Esophagus muscularis mucosa (tissue), 4 donors: ENCODE measurements at places on chromosomes 6 and 20. TPM values are rescaled to one million over a fixed set of nuclear protein-coding genes. Genes with fewer than 3 reads are reported as not detected.

C6orf132 gene
- total RNA-seq = 1.6 TPM

PEDS1 gene
- 22.2 TPM for total RNA-seq

- DNase-seq = no peak
Measured at GRCh38 chr6:54595844-54596243, 250.7 kb upstream of the FAM83B start.

DNA sequence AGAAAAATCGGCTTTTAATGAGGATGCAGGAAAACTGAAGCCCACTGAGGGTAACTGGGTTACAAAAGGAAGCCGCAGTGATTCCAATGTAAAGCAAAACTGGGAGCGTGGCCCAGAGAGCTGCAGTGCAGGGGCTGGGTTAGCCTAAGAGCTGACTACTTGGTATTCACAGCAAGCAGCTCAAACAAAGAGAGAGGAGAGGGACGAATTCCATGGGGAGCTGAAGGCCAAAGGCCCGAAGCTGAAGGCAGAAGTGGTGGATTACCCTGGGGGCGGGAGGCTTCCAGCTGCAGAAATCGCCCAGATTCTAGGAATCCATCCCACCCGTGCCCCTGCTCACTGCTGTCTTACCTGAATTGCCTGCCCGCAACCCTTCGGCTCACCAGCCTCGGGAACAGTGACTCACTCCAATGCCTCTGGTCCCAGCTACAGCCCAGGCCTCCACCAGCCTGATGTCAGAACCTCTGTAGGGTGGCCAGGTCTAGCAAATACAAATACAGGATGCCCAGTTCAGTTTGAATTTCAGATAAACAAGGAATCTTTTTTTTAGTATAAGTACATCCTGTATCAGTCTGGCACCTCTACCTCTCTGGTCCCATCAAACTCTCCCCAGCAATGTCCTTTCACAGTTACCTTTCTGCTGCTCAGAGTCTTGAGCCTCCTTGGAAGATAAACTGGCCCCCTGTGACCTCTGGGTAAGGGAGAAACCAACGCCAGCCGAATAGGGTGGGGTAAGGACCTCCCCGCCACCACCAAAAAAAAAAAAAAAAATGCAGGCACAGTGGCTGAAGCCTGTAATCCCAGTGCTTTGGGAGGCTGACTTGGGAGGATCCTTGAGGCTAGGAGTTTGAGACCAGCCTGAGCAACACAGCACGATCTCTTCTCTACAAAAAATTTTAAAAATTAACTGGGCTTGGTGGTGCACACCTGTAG, 14.6 kb upstream of the ZMYND8 start:
- no peak for DNase-seq

DNA sequence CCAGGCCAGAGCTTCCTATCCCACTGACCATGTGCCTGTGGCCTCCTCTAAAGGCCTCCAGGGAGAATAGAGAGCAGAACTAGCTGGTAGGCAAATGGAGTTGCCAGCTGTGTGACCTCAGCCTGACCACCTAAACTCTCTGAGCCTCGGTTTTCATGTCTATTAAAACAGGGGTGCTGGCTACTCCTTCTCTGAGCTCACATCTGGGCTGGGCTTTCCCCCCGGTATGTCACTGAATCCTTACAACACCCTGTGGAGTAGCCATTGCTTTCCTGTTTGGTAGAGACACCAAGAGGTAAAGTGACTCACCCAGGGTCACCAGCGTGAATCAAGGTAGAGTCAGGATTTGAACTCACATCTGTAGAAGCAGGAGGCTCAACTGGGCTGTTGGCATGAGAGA, 132.1 kb downstream of the JPH2 start:
- no peak for DNase-seq

DNA sequence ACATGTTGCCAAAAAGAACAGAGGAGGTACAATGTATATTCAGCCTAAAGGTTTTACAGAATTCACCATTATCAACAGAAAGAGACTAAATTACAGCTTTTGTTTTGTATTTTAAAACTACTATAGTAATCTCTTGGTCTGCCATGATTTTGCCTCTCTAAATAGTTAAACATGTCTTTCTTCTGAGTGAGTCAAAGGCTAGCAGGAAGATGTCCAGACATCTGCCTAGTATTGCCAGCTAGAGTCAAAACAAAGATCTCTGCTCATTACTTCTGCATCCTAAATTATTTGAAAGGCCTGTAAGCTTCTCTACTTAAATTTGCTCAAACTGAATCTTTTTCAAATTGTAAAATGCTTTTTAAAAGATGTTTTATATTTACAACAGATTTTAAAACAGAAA, 8.8 kb downstream of the ASF1A start:
- no peak for DNase-seq

DNA sequence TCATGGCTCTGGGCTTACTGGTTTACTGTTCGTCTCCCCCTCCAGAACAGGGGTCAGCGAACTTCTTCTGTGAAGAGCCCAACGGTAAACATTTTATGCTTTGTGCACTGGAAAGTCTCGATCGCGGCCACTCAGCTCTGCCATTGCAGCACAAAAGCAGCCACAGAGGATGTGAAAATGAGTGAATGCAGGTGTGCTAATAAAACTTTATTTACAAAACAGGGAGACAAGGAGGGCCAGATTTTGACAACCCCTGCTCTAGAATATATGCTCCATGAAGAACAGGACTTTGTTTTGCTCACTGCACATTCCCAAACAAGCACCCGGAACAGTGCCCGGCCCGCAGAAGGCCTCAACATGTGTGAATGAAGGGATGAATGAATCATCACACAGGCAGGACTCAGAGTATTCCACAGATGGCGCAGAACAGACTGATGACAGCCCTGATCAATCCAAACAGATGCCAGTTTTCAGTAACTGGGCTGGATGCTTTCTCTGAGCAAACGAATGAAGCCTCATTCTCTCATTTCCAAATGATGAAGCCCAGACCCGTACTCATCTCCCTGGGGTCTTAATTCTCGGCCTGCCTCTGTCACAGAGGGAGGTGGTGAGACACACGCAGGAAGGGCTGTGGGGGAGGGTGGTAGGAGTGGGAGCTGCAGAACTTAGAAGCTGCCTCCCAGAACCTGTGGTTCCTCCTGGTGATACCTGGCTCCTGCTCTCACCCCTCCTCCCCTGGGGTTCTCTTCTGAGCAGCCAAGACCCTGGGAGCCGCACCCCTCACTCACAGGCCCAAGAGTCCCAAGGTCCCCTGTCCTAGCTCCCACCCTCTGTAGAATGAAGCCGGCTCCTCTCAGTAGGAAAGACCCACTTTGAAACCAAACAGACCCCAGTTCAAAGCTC, 196.4 kb downstream of the PREX1 start:
- no peak for DNase-seq

- DNase-seq = no peak
Measured at GRCh38 chr20:46017272-46017671, 8.6 kb downstream of the MMP9 start.
